CD4-positive, alpha-beta T cell (primary cell): ENCODE measurements at places on chromosomes 1 and 21. TPM values are rescaled to one million over a fixed set of nuclear protein-coding genes. Genes with fewer than 3 reads are reported as not detected.

DNA sequence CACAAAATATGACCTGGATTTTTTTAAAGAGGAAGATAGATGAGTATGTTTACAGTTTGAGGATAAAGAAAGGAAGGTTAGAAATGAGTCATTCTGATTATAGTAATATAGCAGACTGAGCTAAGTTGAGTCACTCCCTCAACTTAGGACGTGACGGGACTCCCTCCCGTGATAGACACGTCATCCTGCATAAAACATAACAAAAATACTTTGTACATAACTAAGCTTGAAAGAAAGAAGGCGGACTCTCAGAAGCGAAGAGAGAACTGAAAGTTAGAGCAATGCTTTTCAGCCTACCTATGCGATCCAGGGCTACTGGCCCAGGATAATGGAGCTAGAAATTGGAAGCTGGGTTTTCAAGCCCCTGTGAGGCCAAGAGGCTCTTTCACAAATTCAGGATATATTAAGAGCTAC lies 53.0 kb upstream of the DESI2 start:
- H3K27me3 ChIP-seq = no peaks in the 10 kb centered on the region
- H3K4me3 ChIP-seq = no peak overlapping the region
- H3K36me3 ChIP-seq = no peaks in the 10 kb centered on the region

GRCh38 chr1:10161541-10162290 lies 48.7 kb upstream of the KIF1B start:
- peaks cover 44% of the 10 kb centered on the region for H3K36me3 ChIP-seq
- H3K4me3 ChIP-seq = no peak overlapping the region
- H3K4me1 ChIP-seq = no peaks in the 10 kb centered on the region
- H3K27me3 ChIP-seq = no peaks in the 10 kb centered on the region
- no peak for DNase-seq

- H3K4me3 ChIP-seq = peak overlapping the region; percentile 89
- H3K4me1 ChIP-seq = peaks cover 84% of the 10 kb centered on the region
- H3K27ac ChIP-seq = no peak overlapping the region
These were observed 7.4 kb downstream of the CD247 start for GRCh38 chr1:167510881-167511280.

DNA sequence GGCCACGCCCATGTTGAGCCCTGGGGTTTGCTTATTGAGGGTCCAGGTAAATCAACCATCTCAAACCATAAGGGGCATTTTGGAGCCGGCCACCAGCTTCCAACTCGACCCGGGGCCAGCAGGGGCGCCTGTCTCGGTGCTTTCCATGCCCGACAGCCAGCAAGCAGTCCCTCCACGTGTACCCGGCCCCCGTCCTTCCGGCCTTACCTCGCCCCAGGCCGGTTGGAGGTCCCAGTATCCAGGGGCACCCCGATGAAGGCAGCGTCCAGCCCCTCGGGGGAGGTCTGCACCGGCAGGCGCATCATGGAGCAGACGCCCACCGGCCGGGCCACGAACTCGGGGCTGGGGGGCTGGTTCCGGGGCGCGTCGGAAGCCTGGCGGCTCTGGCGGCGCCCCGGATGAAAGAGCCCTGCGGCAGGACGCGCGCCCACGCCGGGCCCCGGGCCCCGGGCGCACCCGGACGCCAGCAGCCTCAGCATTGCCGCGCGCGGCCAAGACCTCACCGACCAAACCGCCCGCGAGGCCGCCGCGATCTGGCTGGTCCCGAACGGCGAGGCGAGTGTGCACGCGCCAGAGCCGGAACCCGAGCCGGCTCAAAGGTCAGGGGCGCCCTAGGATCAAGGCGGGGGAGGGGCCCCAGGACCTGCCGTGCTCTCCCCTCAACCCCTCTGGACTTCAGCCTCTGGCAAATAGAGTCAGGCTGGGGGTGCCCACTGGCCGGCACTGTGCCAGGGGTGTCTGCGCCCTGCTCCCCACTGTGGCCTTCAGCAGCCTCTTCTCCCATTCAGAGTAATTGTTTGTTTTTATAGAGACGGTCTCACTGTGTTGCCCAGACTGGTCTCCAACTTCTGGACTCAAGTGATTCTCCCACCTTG lies at the start of gene AGMAT:
AGMAT (minus strand) TSS at position 563 of the 875 bp plus-strand sequence; CDS start at position 479, 84 bp downstream.
- no peaks in the 10 kb centered on the region for H3K36me3 ChIP-seq
- H3K27ac ChIP-seq = peak within 1 kb of the TSS; percentile 58
- H3K4me3 ChIP-seq = peak within 1 kb of the TSS; percentile 78
- peaks cover 44% of the 10 kb centered on the region for H3K4me1 ChIP-seq
- no peaks in the 10 kb centered on the region for H3K27me3 ChIP-seq
- DNase-seq = peak; percentile 42

GRCh38 chr1:175755516-175756070 lies 12.2 kb upstream of the TNR start:
- no peak for DNase-seq
- H3K27me3 ChIP-seq = no peaks in the 10 kb centered on the region
- H3K4me1 ChIP-seq = no peaks in the 10 kb centered on the region
- H3K4me3 ChIP-seq = no peak overlapping the region
- no peak overlapping the region for H3K27ac ChIP-seq

DNA sequence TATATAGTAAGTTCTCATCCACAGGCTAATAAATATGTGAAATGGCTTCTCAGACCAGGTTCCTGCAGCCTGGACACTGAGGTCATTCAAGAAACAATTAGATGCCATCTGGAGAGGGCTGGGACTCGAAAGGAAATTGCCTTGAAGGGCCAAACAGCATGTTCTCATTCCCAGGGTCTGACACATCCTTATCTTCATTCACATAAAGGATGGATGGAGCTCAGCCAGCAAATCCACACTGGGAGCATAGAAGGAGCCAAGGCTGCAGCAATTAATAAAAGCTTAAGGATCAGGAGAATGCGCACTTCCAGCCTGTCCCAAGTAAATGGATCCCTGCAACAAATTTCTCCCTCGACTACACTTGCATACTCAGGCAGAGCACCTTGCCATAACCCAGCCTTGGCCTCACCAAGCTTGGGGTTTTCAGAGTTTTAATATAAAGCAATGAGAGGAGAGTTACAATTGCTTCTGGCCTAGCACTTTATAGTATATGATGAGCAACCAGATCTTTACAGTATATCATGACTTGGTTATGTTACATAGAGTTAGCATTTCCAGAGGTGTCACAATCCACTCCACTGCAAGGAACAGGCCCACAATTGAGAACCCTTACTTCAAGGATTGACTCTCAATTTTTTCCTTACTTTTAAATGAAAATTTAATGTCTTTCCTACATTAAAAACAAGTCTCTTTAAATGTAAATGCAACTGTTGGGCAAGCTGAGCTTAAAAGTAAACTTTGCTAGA lies 55.9 kb downstream of the BCAR3 start:
- H3K36me3 ChIP-seq = no peaks in the 10 kb centered on the region
- no peaks in the 10 kb centered on the region for H3K4me1 ChIP-seq
- H3K27me3 ChIP-seq = no peaks in the 10 kb centered on the region
- H3K27ac ChIP-seq = no peak overlapping the region
- no peak for DNase-seq

GRCh38 chr21:31236528-31236927 lies 107.5 kb downstream of the TIAM1 start:
- H3K36me3 ChIP-seq = no peaks in the 10 kb centered on the region
- H3K4me1 ChIP-seq = peaks cover 2% of the 10 kb centered on the region
- H3K27ac ChIP-seq = no peak overlapping the region
- no peaks in the 10 kb centered on the region for H3K27me3 ChIP-seq

DNA sequence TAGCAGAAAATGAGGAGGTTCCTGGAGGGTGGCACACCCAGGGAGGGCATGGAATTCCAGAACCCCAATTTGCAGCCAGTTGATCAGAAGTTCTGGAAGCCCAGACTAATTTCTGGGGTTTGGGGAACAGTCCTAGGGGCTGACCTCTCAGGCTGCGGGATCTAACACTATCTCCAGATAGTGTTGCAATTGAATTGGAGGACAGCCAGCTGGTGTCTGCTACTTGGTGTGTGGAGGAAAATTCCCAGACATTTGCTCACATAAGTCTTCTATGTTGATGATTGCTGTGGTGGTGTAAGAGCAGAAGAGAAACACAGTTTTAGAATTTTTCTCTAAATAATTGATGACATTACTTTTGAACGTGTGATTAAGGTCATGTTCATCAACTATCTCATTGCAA lies 154.3 kb upstream of the RNPC3 start:
- no peaks in the 10 kb centered on the region for H3K36me3 ChIP-seq
- no peaks in the 10 kb centered on the region for H3K4me1 ChIP-seq
- no peak overlapping the region for H3K27ac ChIP-seq

- H3K36me3 ChIP-seq = no peaks in the 10 kb centered on the region
- no peak overlapping the region for H3K4me3 ChIP-seq
- DNase-seq = no peak
- H3K27ac ChIP-seq = no peak overlapping the region
- no peaks in the 10 kb centered on the region for H3K4me1 ChIP-seq
- peaks cover 14% of the 10 kb centered on the region for H3K27me3 ChIP-seq
These were observed 153.3 kb downstream of the PTPRU start for GRCh38 chr1:29389533-29390041.

DNA sequence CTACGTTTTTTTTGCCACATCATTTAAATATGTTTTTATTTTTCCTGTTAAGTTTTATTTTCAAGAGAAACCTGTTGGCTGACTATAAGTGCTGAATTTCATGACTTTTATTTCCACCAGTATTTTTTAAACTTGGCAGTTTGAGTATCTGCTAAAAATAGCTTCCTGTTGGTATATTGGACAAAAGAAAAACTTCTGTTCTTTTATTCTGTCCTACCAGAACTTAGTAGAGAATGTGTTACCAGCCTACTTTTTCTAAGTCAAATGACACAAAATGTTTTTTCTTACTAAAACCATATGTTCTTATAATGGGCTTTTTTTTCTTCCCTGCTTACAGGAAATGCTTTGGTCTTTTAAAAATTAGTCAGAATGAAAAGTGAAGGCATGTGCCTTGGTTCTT lies 7.6 kb downstream of the DR1 start:
- H3K27ac ChIP-seq = no peak overlapping the region
- peaks cover 22% of the 10 kb centered on the region for H3K4me1 ChIP-seq
- DNase-seq = no peak

GRCh38 chr1:205237526-205238484 lies 10.1 kb downstream of the TMCC2 start:
- no peak for DNase-seq
- H3K4me3 ChIP-seq = no peak overlapping the region
- H3K36me3 ChIP-seq = no peaks in the 10 kb centered on the region
- no peaks in the 10 kb centered on the region for H3K4me1 ChIP-seq
- H3K27me3 ChIP-seq = no peaks in the 10 kb centered on the region

DNA sequence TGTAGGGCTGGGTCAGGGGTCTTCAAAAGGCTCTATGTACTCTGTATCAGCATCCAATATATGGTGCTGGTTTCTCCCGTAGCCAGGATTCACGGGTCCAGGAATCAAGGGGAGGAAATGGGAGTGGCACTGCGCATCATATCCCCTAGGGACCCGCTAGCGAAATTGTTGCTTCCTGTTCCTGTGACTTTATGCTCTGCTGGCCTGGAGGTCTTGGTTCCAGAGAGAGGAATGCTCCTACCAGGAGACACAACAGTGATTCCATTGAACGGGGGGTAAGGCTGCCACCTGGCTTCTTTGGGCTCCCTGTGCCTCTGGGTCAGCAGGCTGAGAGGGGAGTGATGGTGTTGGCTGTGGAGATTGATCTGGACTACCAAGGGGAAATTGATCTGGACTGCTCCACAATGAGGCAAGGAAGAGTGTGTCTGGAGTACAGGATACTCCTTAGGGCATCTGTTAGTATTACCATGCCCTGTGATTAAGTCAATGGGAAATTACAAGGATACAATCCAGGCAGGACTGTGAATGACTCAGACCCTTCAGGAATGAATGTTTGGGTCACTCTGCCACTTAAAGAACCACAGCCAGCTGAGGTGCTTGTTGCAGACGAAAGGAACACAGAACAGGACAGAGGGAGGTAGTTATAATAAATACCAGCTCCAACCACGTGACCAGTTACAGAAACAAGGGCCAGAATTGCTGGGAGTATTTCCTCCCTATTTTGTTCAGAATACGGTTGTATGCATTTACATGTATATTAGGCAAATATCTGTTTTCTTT lies 10.2 kb downstream of the SPSB1 start:
- no peaks in the 10 kb centered on the region for H3K36me3 ChIP-seq
- H3K27ac ChIP-seq = no peak overlapping the region
- H3K4me1 ChIP-seq = peaks cover 9% of the 10 kb centered on the region
- no peaks in the 10 kb centered on the region for H3K27me3 ChIP-seq
- no peak overlapping the region for H3K4me3 ChIP-seq

- peak; percentile 0 for DNase-seq
- H3K27me3 ChIP-seq = peaks cover 8% of the 10 kb centered on the region
- no peaks in the 10 kb centered on the region for H3K36me3 ChIP-seq
- no peak overlapping the region for H3K27ac ChIP-seq
These were observed 147.6 kb upstream of the CAMK1G start for GRCh38 chr1:209435654-209436566.

- H3K27me3 ChIP-seq = peaks cover 3% of the 10 kb centered on the region
- no peaks in the 10 kb centered on the region for H3K4me1 ChIP-seq
- no peak for DNase-seq
- H3K27ac ChIP-seq = no peak overlapping the region
These were observed 186.6 kb downstream of the SLC35F3 start for GRCh38 chr1:234091065-234091401.

DNA sequence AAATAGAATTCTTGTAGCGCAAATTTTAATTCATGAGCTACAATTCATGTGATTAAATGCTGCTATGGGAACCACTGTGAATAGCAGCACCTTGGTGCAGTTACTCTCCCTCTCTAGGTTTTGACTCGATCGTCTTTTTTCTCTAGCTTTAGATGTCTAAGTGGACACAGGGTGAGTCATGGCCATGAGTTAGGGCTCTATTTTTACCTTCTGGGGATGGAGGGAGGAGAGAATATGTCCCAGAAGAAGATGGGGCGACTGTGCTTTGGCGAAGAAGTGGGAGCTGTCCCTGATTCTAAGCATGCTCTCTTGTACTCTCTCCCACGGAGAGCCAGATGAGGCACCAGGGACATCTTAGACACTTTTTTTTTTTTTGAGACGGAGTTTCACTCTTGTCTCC lies 1.6 kb upstream of the OR2B11 start:
- H3K4me1 ChIP-seq = peaks cover 5% of the 10 kb centered on the region
- H3K27ac ChIP-seq = no peak overlapping the region
- H3K4me3 ChIP-seq = no peak overlapping the region
- no peaks in the 10 kb centered on the region for H3K36me3 ChIP-seq
- no peaks in the 10 kb centered on the region for H3K27me3 ChIP-seq

DNA sequence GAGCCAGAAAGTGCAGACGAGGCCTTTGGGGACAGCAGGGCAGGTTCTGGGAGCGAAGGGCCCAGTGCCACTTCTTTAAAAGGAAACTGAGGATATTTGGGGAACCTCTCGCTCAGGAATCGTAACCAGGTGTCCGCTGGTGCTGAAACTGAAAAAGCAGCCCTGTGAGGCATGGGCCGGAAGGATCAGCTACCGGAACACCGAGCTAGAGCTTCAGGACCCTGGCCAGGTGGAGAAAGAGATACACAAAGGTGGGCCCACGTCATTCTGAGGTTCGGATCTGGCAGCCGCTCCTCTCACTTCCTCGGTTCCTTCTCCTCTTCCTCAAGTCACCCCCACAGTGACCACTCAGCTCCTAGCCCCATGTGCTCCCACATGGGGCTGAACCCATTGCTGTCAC lies 18.1 kb downstream of the MX2 start:
- no peaks in the 10 kb centered on the region for H3K27me3 ChIP-seq
- H3K4me1 ChIP-seq = peaks cover 2% of the 10 kb centered on the region
- H3K4me3 ChIP-seq = no peak overlapping the region
- DNase-seq = no peak
- H3K27ac ChIP-seq = no peak overlapping the region

RXRG gene
- total RNA-seq = not detected

TSACC gene
- not detected for total RNA-seq

DEPDC1 gene
- total RNA-seq = not detected

AMPD1 gene
- not detected for total RNA-seq

CNTN2 gene
- not detected for total RNA-seq

SPRR2D gene
- total RNA-seq = not detected

ETV3L gene
- not detected for total RNA-seq

RCOR3 gene
- total RNA-seq = 60.5 TPM

CRYZ gene
- 6.2 TPM for total RNA-seq

RGSL1 gene
- not detected for total RNA-seq

EDARADD gene
- 1.7 TPM for total RNA-seq

KCND3 gene
- total RNA-seq = not detected

POTED gene
- not detected for total RNA-seq
